ENCODE measurements at places on chromosomes 6 and 20. TPM values are rescaled to one million over a fixed set of nuclear protein-coding genes. Genes with fewer than 3 reads are reported as not detected.

DNA sequence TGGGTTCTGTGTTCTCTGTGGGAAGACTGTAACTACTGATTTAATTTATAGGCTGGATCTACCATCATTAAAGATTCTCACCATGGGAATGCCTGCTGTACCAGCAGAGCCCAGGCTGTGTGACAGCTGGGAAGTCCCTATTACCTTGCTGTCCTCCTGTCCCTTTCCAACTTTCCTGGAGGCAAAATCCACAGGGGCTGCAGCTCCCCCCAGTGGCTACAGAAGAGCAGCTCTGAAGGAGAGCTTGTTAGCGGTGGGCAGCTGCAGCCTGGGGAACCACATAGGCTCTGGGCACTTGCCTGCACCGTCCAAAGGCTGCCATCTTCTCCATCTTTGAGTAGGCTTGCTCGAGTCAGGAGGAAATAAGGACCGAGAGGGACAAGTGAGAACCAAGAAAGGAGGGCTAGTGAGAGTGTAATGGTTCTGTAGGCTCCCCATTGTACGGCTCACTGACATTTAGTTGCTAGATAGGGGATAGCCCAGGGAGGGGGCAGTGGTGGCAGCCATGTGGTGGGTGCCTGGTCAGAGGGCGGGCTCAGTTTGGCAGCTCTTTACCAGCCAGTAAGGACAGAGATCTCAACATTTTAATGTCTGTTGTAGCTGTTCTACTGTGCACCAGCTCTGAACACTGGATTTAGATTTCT, 155.1 kb upstream of the MLIP start:
- H3K36me3 ChIP-seq = no peaks in the 10 kb centered on the region
- DNase-seq = peak; percentile 30
- no peaks in the 10 kb centered on the region for H3K4me1 ChIP-seq
- H3K27me3 ChIP-seq = peaks cover 7% of the 10 kb centered on the region

- no peak overlapping the region for H3K27ac ChIP-seq
- H3K4me1 ChIP-seq = peaks cover 30% of the 10 kb centered on the region
- H3K4me3 ChIP-seq = no peak overlapping the region
- H3K27me3 ChIP-seq = no peaks in the 10 kb centered on the region
These were observed 197.3 kb downstream of the NRN1 start for GRCh38 chr6:5809450-5809849.

- H3K27ac ChIP-seq = no peak overlapping the region
- H3K36me3 ChIP-seq = no peaks in the 10 kb centered on the region
- no peak overlapping the region for H3K4me3 ChIP-seq
- peaks cover 19% of the 10 kb centered on the region for H3K4me1 ChIP-seq
These were observed 143.6 kb upstream of the TNFAIP3 start for GRCh38 chr6:137723273-137724017.

- DNase-seq = no peak
- no peaks in the 10 kb centered on the region for H3K27me3 ChIP-seq
- no peak overlapping the region for H3K27ac ChIP-seq
- no peaks in the 10 kb centered on the region for H3K36me3 ChIP-seq
- H3K4me3 ChIP-seq = no peak overlapping the region
- H3K4me1 ChIP-seq = no peaks in the 10 kb centered on the region
These were observed 67.4 kb downstream of the CNBD2 start for GRCh38 chr20:36035745-36036144.

The KCNK16 gene
- total RNA-seq = not detected

The ANGPT4 gene
- not detected for total RNA-seq

The BMP7 gene
- total RNA-seq = 0.31 TPM
